Progenitor cell of endocrine pancreas (in vitro differentiated cells): ENCODE measurements at places on chromosomes 5 and 9. TPM values are rescaled to one million over a fixed set of nuclear protein-coding genes. Genes with fewer than 3 reads are reported as not detected.
A peak's percentile ranks its signal among the peaks of the same experiment; 100 is the strongest.

GRCh38 chr9:134738869-134739659 lies 97.5 kb downstream of the COL5A1 start:
- peak; percentile 68 for DNase-seq

DNA sequence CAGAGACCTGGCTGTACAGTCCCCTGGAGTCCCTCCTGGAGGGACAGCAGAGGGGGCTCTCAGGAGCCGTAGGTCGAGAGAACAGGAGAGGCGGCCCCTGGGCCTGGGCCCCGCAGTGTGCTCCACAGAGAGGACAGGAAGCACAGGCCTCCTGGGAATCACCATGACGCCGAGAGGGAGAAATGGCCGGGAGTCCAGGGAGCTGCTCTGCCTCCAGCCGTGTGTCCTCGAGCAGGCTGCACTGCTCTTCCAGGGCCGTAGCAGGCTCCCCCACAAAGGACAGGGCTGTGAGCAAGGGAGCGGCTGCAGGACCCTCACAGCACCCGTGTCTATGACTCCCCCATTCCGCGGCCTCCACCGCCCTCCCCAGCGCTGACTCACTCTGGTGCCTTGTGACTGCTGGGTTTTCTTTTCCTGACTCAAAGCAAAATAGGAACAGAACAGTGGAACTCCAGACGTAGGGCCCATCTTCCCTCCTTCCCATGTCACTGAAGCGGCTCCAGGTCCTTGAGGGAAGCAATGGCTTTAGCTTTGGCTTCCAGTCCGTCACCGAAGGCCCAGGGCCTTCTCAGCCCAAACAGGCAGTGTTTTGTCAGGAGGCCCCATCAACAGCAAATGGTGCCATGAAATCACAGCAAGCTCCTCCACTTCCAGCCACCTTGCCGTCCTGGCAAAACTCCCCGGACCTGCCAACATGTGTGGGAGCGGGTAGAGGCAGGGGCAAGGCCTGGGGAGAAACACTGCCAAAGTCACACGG lies 114.2 kb downstream of the LHFPL2 start:
- DNase-seq: no peak

DNA sequence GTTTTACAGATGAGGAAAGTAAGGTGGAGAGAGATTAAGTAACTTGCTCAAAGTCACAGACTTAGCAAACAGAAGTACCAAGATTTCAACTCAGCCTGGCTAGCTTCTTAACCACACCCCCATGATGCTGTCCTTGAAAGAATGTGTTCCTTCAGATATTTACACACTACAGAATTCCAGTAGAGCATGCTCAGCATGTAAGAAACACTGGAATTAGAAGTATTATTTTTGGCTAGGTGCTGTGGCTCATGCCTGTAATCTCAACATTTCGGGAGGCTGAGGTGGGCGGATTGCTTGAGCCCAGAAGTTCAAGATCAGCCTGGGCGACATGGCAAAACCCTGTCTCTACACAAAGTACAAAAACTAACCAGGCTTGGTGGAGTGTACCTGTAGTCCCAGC lies 142.4 kb downstream of the EDIL3 start:
- no peak for DNase-seq

GRCh38 chr9:87556039-87556438 lies 58.4 kb downstream of the DAPK1 start:
- no peak for DNase-seq

GRCh38 chr5:135894789-135895188 lies 852 bp downstream of the IL9 start:
- DNase-seq: no peak

DNA sequence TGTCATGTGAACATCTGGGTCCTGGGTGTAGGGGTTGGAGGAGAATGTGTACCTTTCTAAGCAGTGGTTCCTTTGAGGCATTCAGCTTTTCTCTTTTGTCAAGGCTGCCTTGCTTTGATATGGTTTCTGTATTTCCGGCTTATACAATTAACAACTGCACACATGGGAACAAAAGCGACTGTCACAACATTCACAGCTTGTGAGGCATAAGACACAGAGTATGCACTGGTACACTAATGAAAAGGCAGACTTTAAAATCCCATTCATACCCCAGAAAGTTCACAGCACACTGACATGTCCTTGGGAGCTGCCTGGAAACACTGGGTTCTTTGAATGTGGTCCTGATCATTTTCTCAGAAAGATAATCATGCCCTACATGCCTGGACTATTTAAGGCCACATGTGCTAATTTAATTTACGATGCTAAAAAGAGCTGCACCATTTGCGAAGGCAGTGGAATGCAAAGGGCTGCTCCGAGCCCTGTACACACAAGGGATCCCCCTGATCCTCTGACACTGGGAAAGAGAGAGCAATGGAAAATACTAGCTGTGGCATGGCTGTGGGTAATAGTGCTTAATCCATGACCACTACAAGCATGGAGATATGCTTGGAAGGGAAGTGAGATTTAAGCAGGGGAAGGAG lies 131.8 kb downstream of the EFNA5 start:
- DNase-seq: no peak

DNA sequence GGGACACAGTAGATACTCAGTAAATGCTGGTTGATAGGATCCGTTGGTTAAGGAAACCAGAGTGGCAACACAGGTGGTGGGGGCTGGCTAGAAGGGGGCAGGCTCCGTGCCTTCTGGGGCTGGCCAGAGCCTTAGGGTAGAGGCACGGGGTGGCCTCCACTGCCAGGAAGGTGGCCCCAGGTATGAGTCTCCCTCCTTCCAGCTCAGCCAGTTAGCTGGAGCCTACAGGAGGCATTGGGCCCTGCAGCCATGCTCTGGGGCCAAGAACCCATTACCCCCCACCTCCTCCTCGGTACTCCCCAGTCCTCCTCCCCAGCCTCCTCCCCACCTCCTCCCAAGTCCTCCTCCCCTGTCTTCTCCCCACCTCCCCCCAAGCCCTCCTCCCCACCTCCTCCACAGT lies 27.7 kb downstream of the CXXC5 start:
- no peak for DNase-seq

DNA sequence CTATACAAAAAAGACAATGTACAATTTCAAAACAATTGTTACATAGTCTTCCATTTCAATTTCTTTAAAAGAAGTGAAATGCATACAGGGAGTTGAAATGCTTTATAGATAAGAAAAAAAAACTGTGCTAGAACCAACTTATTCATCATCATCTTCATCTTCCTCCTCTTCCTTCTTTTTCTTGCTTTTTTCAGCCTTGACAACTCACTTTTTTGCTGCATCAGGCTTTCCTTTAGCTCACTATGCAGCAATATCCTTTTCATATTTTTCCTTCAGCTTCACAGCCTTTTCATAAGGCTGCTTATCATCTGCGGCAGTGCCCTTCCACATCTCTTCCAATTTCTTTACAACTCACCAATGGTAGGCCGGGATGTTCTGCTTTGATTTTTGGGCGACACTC lies 4.4 kb downstream of the LHFPL2 start:
- no peak for DNase-seq

- no peak for DNase-seq
These were observed 113.8 kb downstream of the RAPGEF6 start for GRCh38 chr5:131521252-131521651.

GRCh38 chr9:93649610-93650261 lies 73.4 kb downstream of the PHF2 start:
- DNase-seq: no peak

DNA sequence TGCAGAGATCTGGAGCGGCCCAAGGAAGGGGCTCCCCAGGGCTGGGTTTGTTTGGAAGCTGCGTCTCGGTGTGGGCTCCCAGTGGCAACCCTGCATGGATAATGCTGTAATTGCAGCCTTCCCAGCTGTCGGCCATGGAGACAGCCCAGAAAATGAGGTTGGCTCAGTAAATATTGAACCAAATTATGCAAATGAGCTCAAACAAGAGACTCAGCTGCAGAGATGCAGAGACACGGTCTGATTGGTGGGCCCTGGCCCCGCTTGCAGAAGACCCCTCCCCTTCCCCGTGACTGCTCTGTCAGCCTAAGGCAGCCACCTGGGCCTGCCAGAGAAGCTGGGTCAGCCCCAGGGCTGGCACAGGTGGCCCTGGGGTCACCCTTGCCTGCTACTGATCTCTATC lies 75.9 kb downstream of the RAD23B start:
- peak; percentile 18 for DNase-seq

DNA sequence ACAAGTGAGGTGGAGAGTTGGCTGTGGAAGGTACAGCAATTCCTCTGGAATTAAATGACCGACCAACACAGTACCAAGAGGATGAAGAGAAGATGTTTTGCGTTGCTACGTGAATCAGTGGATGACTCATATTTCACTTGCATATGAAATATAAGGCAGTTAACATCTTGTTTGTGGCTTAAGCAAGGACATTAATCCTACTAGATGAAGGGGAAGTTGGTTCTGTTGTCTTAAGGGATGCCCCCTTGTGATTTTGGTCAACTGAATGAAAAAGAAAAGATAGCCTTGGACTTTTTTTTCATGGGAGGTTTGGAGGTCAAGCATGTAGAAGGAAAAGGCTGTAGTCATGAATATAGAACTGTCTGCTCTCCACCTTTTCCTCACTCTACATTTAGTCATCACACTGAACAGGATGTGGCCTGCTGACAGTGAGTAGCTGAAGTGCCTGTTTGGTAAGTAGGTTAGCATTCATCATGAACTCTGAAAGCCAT lies 33.9 kb downstream of the VLDLR start:
- DNase-seq: no peak

- no peak for DNase-seq
These were observed 27.1 kb downstream of the CEP72 start for GRCh38 chr5:639253-639530.

- DNase-seq: no peak
These were observed 82.5 kb upstream of the SMIM23 start for GRCh38 chr5:171703146-171703545.

DNA sequence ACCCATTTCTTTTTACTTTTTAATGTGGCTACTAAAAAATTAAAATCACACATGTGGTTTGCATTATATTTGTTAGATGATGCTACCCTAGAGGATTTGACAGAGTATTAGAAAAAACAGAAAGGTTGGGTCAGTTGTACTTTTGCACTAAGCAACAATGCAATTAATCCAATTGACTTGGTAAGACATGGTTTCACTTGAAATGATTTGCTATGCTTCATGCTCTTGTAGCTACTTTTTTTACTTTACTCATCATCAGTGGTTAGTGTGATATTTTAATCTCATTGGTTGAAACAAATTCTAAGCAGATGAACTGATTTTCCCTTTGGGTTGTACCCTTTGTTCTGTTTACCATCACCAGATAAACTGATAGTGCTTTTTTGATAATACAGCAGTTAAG lies 39.4 kb downstream of the HMHB1 start:
- no peak for DNase-seq

SLC46A2 gene
- not detected in 2 replicates for total RNA-seq

PCDHB3 gene
- 9.1 and 9.4 TPM in 2 replicates for total RNA-seq

EGR1 gene
- total RNA-seq: 49.5 and 56.2 TPM in 2 replicates

PITX1 gene
- 12.5 and 16.2 TPM in 2 replicates for total RNA-seq

FSTL4 gene
- 2.4 and 3.2 TPM in 2 replicates for total RNA-seq

DPYSL3 gene
- total RNA-seq: 56.0 and 60.4 TPM in 2 replicates

TBC1D13 gene
- total RNA-seq: 36.1 and 36.2 TPM in 2 replicates
